ACHN (cell line): ENCODE measurements at places on chromosomes 2 and 18.

- no peak for DNase-seq
Observed at GRCh38 chr2:161321944-161322648, 13.9 kb downstream of the PSMD14 start.

GRCh38 chr2:73285159-73285739 is 971 bp upstream of the FBXO41 start:
- no peak for DNase-seq

DNA sequence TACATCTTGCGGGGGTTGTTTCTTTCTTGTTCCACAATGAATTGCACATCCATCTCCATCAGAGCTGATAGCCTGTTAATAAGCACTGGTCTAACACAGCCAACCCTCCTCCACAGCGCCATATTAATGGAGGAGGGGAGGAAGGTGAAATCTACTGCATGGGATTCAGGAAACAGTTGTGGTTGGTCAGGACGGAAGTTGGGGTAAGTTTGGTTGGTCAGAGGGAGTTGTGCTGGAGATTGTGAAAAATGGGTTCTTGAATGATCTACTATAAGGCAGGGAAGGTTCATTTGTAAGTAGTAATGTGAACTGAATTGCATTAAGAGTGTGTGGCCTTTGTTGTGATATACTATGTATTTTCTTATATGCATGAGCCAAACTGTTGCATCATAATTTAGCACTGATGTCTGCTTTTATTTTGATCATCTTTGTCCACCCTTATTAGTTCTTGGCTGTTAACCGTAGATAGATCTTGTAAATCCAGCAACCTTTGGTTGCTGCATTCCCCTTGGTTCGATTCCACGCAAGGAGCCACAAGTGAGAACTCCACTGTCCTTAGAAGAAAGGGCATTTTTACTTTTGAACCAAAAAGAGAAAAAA is 150.6 kb upstream of the MAPRE2 start:
- DNase-seq: no peak

DNA sequence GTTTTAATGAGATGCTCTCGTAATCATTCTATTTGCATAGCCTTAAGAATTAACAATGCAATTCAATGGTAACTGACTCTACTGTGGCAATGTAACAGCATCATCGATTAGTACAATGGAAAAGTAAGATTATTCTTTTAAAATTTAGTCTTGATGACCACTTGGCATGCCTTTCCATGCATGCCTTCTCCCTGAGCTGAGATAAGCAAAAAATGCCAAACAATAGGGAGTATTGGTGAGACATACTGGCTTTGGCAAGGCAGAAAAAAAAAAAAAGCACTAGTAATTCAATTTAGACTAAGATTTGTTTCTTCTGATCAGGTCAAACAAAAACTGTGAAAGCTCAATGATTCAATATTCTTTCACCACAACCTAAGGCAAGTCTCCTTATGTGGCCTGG is 110.8 kb upstream of the TRIB2 start:
- no peak for DNase-seq

DNA sequence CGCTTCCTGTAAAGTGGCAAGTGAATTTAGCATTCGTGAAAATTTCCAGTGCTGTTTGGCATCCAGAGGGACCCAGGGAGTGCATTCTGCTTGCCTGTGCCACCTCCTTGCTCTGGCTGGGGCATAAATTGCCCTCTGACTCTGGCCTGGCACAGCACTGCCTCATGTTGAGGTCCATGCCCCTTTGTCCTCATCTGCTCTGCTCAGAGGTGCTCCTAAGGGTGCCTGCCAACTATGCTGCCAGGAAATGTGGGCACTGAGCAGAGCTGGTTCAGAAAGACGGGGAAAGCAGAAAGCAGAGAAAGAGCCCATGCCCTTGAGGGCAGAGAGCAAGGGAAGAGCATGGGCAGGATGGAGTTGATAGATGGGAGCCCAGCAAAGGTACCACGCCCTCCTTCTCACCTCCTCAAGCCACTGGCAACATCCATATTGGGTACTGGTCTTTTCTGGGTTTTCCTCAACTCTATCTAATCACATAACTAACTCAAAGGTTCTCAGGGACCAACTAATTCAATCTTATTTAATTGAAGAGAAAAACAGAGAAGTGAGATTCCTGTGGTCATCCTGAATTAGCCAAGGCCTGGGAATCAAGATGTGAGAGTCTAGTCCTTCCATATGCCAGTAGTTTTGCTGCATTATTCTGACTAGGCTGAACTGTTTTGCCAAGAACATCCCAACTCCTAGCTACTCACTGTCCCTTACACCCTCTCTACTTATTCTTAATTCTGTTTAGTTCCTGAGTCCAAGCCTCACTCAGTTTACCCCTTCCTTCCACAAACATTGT is 441.5 kb upstream of the TNP1 start:
- DNase-seq: no peak

DNA sequence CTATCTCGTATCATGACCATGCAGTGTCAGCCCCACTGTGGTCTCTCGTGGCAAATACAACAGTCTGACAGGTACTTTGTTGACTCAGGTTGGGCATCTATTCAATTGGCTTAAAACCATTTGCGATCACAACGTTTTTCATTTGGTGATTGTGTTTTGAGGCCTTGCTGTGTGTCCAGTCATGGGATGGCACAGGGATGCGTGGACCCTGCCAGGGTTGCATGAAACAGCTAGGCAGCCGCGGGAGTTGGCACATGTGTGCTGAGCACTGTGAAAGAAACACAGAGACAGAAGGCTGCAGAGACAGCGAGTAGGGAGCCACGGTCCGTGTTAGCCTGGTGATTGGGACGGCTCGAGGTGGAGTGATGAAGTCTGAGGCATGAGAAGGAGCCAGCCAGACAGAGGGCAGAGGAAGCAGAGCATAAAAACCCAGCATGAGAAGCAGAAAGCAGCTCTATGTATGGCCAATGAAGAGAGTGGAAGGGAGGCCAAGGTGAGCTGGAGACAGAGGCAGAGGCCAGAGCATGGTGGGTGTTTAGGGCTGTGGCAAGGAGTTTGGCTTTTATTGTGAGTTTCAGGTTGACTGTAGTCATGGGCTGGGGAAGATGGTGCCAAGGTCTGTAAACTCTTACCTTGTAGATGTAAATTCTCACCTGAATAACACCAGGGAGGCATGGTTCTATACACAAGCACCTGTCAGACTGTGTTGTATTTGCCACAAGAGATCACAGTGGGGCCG is 31.8 kb upstream of the IL1R1 start:
- no peak for DNase-seq

DNA sequence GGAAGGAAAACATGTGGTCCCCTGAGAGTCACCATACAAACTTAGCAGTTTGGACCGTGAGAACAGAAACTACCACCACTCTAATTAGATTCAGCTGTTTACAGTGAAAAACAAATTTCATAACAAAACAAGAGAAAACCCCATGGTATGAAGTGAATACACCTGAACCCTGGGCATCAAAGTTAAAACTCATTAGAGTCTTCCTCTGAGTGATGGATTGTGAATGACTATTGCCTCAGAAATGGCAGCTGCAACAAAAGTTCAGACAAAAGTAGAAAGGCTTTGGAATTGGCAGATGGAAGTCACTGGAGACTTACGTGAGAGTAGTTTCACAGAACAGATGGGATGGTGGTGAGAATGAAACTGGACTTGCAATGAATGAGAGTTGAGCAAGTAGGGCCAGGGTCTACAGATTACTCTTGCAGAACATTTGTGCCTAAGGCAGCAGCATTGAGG is 98.0 kb downstream of the AAK1 start:
- DNase-seq: no peak

- DNase-seq: no peak
Observed at GRCh38 chr2:6557737-6558136, 308.0 kb downstream of the CMPK2 start.

DNA sequence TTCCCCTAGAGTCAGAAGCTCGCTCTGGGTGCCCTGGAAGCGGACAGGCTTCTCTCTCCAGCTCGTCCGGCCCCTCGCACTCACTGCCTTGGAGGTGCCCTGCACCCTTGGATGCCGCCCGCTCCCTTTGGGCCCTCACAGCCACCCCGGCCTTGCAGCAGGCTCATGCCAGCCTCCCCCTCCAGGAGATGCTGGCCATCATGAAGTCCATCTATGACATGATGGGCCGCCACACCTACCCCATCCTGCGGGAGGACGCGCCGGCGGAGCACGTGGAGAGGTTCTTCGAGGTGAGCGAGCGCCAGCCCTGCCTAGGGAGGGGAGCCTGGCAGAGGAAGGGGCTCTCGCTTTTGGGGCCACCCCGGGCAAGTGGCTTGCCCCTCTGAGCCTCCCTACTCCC is 20.3 kb upstream of the FAHD2A start:
- no peak for DNase-seq

GRCh38 chr2:70823249-70823648 is 2.9 kb upstream of the CLEC4F start:
- DNase-seq: no peak

DNA sequence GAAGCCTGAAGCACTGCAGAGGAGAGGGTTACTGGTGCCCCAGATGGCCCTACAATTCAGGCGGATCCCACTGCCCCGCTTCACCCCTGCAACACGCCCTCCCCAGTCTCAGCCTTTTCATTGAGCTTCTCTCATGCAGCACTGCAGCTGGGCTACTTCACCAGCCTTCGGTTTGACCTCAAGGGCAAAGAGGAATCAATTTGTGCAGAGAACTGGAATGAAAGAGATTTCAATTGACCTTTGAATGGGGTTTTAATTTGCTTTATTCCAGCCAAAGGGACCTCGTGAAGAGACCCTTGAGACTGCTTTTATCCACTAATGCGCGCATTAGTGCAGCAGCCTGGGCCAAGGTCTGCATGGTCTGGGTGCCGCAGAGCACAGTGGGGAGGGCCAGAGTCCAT is 8.8 kb upstream of the POMC start:
- no peak for DNase-seq

GRCh38 chr2:65370387-65371073 is 61.9 kb downstream of the SPRED2 start:
- no peak for DNase-seq

- peak; percentile 100 for DNase-seq
Observed at GRCh38 chr2:175167792-175168563, at the start of gene ATF2. ATF2 (minus strand) TSS chr2:175168203; CDS start chr2:175136443, 31,760 bp downstream.

GRCh38 chr2:160603771-160604510 is 110.3 kb upstream of the RBMS1 start:
- no peak for DNase-seq

DNA sequence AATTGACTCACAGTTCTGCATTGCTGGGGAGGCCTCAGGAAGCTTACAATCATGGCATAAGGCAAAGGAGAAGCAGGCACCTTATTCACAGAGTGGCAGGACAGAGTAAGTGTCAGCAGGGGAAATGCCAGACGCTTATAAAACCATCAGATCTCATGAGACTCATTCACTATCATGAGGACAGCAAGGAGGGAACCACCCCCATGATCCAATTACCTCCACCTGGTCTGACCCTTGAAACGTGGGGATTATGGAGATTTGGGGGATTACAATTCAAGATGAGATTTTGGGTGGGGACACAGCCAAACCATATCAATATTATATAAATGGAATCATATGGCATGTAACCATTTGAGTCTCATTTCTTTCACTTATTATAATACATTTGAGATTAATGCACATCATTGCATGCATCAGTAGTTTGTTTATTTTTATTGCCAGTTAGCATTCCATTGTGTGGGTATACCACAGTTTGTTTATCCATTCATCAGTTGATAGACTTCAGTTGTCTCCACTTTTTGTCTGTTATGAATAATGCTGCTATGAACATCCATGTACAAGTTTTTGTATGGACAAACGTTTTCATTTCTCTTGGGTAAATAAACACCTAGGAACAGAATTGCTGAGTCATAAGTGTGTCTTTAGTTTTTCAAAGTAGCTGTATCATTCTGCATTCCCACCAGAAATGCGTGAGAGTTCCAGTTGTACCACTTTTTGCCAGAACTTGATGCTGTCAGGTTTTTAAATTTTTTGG is 5.8 kb upstream of the SRBD1 start:
- DNase-seq: no peak

- DNase-seq: peak; percentile 53
Observed at GRCh38 chr2:75064691-75065396, 106.4 kb downstream of the POLE4 start.

- DNase-seq: no peak
Observed at GRCh38 chr2:240107477-240107796, 28.7 kb downstream of the COPS9 start.

DNA sequence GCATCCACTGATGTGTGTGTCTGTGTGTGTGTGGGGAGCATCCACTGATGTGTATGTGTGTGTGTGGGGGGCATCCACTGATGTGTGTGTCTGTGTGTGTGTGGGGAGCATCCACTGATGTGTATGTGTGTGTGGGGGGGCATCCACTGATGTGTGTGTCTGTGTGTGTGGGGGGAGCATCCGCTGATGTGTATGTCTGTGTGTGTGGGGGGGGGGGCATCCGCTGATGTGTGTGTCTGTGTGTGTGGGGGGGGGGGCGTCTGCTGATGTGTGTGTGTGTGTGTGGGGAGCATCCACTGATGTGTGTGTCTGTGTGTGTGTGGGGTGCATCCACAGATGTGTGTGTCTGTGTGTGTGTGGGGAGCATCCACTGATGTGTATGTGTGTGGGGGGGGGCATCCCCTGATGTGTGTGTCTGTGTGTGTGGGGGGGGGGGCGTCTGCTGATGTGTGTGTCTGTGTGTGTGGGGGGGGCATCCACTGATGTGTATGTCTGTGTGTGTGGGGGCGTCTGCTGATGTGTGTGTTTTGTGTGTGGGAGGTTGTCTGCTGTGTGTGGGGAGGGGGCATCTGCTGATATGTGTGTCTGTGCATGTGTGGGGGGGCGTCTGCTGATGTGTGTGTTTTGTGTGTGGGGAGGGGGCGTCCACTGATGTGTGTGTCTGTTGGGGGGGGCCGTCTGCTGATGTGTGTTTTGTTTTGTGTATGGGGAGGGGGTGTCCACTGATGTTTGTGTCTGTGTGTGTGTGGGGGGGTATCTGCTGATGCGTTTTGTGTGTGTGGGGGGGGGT is 125.9 kb downstream of the NFATC1 start:
- DNase-seq: no peak

DNA sequence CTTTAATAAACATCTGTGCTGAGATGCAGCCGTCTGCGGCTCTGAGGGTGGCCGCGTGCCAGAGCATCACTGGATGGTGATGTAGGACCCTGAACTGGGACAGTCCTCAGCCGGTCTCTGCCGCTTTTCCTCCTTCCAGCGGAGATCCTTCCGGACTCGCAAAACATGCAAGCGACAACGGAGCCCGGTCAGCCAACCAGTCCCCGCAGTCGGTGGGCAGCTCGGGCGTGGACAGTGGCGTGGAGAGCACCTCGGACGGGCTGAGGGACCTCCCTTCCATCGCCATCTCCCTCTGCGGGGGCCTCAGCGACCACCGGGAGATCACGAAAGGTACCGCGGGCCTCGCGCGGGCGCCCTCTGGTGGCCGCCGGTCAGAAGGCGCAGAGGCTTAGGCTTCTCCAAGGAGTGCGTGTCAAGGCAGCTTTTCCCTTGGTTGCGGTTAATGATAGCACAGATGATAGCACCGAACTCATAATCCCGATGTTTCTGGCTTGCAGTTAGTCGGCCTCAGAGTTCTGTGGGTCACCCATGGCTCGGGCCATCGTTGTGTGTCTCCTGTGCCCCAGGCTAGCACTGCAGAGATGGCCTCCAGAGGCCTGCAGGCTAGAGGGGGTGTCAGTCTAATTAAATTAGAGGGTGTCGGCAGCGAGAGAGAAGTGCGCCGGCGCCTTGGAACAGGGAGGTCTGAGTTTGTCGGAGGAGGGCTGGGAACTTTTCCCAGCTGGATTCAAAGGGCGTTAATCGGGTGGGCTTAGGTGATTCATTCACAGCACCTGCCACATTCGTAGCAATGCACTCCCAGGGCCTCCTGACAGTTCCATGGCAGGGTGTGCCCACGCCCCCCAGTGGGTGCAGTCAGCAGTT is 38.5 kb downstream of the LPIN1 start:
- DNase-seq: no peak
